COR-L47 (cell line): ENCODE measurements at places on chromosomes 1 and 21.

- DNase-seq = no peak
Observed at GRCh38 chr1:54994355-54994990, 4.3 kb upstream of the BSND start.

GRCh38 chr1:29279951-29280391 is 43.6 kb downstream of the PTPRU start:
- DNase-seq = no peak

- no peak for DNase-seq
Observed at GRCh38 chr1:197837911-197838310, 62.6 kb upstream of the DENND1B start.

GRCh38 chr1:63343922-63344321 is 21.6 kb downstream of the FOXD3 start:
- no peak for DNase-seq

DNA sequence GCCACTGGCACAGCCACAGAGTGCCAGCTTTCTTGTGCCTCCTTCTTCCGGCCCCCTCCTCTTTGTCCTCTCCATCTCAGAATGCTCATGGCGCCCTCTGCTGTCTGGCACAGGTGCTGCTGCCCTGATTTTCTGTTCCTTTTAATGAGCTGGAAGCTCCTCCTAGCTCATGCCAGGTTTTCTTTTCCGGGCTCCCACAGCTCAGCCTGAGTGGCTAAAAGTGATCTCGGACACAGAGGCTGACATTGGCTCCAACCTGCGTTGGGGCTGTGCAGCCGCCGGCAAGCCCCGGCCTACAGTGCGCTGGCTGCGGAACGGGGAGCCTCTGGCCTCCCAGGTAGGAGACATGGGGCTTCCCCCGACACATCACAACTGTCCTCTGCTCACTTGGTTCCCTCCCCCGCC is 18.7 kb downstream of the CNTN2 start:
- DNase-seq = peak; percentile 61

GRCh38 chr21:21664871-21665270 is 666.7 kb downstream of the NCAM2 start:
- DNase-seq = no peak

DNA sequence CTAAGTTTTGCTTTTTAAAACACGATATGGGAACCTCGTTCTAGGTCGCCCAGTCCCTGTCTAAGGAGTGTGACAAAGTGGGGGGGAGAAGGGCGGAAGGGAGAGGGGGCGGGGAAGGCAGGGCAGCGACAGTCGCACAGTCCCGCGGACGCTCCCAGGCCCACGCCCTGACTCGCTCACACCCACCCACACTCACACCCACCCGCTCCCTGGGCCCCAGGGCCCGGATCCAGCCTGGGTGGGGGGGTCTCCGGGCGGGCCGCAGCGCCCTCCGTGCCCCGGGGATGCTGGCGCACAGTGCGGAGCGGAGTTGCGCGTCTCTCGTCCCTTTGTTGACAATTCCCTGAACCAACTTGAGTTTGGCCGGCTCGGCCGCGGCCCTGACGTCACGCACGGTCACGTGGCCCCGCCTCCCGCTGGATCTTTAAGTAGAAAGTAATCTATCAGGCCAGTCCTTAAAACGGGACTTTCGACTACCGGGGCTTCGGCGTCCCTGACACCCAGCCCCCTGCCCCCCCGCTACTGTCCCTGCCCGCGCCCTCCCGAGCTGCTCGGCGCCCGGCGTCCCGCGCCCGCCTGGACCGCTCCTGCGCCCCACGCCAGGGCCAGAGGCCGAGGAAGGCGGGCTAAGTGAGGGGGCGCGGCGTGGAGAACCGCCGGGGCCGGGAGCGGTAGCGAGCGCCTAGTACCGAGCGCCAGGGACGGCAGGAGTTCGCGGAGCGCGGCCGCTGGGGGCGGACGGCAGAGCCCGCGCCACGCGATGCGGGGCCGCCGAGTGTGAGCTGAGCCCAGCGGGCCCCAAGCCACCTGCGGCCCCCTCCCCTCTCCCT is at the start of gene FOXD3:
FOXD3 (plus strand) TSS at position 454 of the 830 bp plus-strand sequence. CDS start 492 bp downstream, outside the sequence.
- peak; percentile 61 for DNase-seq

DNA sequence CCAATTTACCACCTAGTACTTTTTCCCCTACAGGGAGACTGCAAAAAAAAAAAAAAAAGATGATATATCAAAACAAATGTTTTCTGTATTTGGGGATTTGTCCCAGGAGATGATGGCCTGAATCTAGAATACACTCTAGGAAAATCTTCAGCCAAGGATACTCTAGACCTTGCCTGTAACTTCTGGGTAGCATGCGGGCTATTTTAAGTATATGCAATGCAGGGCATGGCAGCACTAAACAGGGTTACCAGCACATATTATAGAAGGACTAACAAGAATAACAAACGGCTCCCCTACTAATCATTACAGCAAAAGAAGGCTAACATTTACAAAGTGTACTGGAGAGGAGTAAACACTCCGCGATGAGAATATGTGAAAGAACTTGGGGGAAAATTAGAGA is 109.6 kb downstream of the GPATCH2 start:
- DNase-seq = no peak

- no peak for DNase-seq
Observed at GRCh38 chr1:77322061-77322900, 40.5 kb downstream of the AK5 start.

- no peak for DNase-seq
Observed at GRCh38 chr1:186957314-186957713, 128.6 kb downstream of the PLA2G4A start.

GRCh38 chr21:25191141-25191540 is 416.1 kb downstream of the MRPL39 start:
- DNase-seq = no peak

GRCh38 chr1:36802018-36802417 is 232.3 kb downstream of the GRIK3 start:
- DNase-seq = no peak

DNA sequence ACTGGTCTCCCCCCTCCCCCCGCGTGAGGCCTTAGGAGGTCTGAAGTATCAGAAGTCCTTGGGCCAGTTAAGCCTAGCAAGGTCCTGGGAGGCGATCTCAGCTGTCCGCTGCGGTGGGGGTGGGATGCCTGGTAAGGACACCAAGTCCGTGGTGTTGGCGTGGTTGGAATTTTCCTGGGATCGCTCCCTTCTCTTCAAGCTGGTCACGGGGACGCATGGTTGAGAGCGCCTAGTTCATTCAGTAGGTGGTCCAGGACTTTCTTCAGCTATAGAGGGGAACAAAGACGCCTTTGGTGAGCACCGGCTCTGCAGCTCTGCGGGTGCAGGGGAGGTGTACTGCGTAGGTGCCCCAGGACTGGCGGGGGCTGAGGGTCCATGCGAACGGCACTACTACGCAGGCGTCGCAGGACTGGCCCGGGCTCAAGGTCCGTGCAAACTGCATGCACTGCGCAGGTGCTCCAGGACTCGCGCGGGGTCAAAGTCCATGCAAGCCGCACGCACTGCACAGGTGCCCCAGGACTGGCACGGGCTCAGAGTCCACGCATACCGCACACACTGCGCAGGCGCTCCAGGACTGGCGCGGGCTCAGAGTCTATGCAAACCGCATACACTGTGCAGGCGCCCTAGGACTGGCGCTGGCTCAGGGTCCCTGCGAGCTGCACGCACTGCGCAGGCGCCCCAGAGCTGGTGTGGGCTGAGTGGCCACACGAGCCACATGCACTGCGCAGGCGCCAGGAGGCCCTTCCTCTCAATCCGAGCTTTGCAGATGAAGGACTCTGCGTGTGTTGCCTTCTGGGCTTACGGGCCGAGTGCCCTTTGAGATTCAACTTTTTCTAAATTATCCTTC is 36.6 kb upstream of the HMGN1 start:
- peak; percentile 79 for DNase-seq

DNA sequence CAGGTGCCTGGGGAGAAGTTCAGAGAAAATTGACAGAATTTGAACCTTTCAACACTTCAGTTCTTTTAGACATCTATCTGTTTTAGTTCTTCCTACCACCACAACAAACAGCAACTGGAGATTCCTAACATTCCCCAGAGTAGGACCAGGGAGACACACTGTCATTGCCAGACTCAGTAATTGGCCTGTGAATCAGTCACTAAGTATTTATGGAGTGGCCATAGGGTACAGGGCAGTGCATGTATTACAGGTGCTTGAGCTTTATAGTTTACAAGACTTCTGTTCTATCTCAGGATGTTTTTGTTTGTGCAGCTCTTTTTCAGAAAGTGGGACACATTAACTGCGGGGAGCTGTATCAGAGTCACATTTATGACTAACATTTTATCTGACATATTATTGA is 1.7 kb downstream of the CDC14A start:
- DNase-seq = no peak

DNA sequence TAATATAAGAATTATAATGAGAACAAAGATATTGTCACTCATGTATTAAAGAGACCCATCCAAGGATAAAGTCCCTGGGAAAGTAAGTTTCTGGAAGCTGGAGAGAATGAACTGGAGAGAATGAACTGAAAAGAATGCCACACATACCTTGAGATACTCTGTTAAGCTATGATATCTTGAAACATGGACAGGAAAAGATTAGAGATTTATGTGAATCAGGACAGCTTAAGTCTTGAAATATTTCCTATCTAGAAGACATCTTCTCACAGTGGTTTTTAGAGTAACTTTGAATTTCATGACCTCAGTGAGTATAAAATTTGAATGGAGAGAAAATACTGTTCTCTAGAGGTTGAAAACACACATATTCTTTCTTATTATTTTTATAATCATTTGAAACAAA is 201.3 kb upstream of the HMCN1 start:
- no peak for DNase-seq

GRCh38 chr1:53639251-53639763 is 99.7 kb downstream of the GLIS1 start:
- DNase-seq = no peak

- DNase-seq = no peak
Observed at GRCh38 chr1:51648180-51649109, 31.6 kb downstream of the OSBPL9 start.

GRCh38 chr21:41877901-41878830 is 978 bp downstream of the PRDM15 start:
- peak; percentile 38 for DNase-seq

- peak; percentile 80 for DNase-seq
Observed at GRCh38 chr1:228429007-228429406, 12.3 kb upstream of the TRIM17 start.

GRCh38 chr1:245942856-245943255 is 564.2 kb downstream of the SMYD3 start:
- no peak for DNase-seq

GRCh38 chr1:175673371-175674150 is 69.8 kb downstream of the TNR start:
- DNase-seq = no peak

GRCh38 chr1:205663286-205663936 is 16.9 kb downstream of the SLC45A3 start:
- no peak for DNase-seq

- DNase-seq = no peak
Observed at GRCh38 chr1:116246174-116246573, 126.9 kb upstream of the ATP1A1 start.

GRCh38 chr1:39266269-39266668 is 61.8 kb downstream of the MACF1 start:
- peak; percentile 5 for DNase-seq
